ENCODE measurements at places on chromosomes 3 and 15. TPM values are rescaled to one million over a fixed set of nuclear protein-coding genes. Genes with fewer than 3 reads are reported as not detected.

Gene SLCO2A1
- total RNA-seq, result 0.06 TPM

Gene HRH1
- 9.5 TPM for total RNA-seq

Gene CELSR3
- total RNA-seq, result 4.4 TPM

Gene GHRL
- total RNA-seq, result not detected

Gene GRK7
- not detected for total RNA-seq

Gene CD86
- total RNA-seq, result not detected

Gene SCAANT1
- not detected for total RNA-seq

Gene TRH
- total RNA-seq, result not detected

Gene PLA2G4F
- total RNA-seq, result not detected

Gene CLDN1
- total RNA-seq, result 28.6 TPM

Gene DPPA2
- total RNA-seq, result not detected

Gene SLC22A14
- total RNA-seq, result not detected

Gene CACNA1D
- total RNA-seq, result 0.98 TPM

Gene TRIM71
- not detected for total RNA-seq

Gene SLC12A8
- total RNA-seq, result 1.3 TPM

Gene RTP1
- not detected for total RNA-seq

Gene POU1F1
- not detected for total RNA-seq

Measured in A549 treated with DMSO at 1 μM for 4 hours (cell line).